ENCODE measurements at places on chromosomes 12 and 14.

DNA sequence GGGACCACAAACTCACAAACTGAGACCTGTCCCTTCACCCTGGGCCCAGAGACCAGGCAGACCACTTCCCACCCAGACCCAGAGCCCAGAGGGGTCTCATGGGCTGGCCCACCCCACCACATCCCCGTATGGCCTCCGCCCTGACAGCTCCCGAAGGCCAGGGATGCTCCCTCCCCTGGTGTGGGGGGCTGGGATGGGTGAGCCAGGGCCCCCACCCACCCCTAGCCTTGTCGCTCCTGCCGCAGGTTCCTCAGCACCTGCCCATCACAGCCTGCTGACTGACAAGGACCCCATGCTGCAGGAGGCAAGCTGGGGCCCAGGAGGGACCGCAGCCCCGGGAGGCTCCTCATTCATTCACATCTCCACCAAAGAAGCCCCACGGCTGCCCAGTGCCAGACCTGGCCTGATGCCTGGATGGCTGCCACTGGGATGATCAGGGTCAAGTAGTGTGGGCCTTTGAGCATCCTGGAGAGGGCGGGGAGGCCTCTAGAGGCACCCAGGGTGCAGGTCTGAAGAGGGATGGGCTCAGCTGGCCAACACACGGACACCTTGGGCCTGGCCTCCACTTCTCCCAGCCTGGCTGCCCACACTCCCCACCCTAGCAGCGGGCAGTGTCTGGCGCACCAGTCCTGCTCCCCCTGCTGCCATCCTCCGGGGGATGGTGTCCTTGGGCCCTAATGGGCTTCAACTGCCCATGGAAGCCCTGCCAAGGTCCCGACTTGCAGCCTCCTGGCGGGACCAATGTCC, 24.7 kb upstream of the GPR132 start:
- no peak overlapping the region for H3K27ac ChIP-seq

GRCh38 chr14:36001936-36002335, 174.6 kb downstream of the PTCSC3 start:
- no peak for DNase-seq
- no peak overlapping the region for H3K27ac ChIP-seq
- H3K4me3 ChIP-seq, result no peak overlapping the region
- no peaks in the 10 kb centered on the region for H3K36me3 ChIP-seq
- H3K27me3 ChIP-seq, result peaks cover 7% of the 10 kb centered on the region

DNA sequence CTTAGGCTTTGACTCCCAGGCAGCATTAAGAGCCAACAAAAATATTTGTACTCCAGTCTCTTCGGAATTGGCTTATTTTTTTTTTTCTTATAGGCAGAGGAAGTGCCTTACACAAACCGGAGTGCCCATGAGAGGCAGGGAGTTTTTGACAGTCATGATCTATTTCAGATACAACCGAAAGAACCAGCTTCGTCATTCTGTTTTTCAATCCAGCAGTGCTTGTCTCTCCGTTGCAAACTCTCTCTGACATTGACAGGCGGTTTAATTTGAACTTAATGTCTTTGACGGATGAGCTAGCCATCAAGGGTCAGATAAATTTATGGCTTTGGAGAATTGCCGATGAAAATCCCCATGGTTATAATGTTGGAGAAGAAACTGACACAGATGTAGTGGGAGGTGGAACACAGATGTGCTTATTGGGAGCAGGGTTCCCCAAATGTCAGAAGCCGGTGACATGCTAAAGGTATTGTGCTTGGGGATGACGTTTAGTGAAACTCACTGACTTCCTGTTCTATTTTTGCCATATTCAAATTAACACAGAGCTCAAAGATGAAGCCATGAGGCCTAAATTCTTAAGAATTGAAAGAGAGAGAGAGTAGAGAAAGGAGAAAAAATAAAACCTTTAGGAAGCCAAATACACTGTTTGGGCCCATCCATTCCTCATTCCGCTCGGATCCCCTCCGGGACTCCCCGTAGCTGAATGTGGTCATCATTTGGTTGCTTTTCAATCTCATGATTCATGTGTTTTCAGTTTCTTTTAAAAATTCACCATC, 59.7 kb downstream of the PLXNC1 start:
- no peak overlapping the region for H3K27ac ChIP-seq
- H3K4me1 ChIP-seq, result no peaks in the 10 kb centered on the region
- DNase-seq, result no peak
- no peaks in the 10 kb centered on the region for H3K36me3 ChIP-seq
- no peak overlapping the region for H3K4me3 ChIP-seq

- H3K27me3 ChIP-seq, result no peaks in the 10 kb centered on the region
- no peaks in the 10 kb centered on the region for H3K4me1 ChIP-seq
- no peak overlapping the region for H3K4me3 ChIP-seq
- DNase-seq, result no peak
- H3K36me3 ChIP-seq, result peaks cover 5% of the 10 kb centered on the region
Measured at GRCh38 chr12:113898466-113898865, 67.7 kb downstream of the RBM19 start.

- no peak overlapping the region for H3K4me3 ChIP-seq
- no peaks in the 10 kb centered on the region for H3K36me3 ChIP-seq
- no peak for DNase-seq
- peaks cover 3% of the 10 kb centered on the region for H3K4me1 ChIP-seq
- no peak overlapping the region for H3K27ac ChIP-seq
- peaks cover 1% of the 10 kb centered on the region for H3K27me3 ChIP-seq
Measured at GRCh38 chr14:75915045-75915444, 66.8 kb downstream of the TGFB3 start.

Measured in endothelial cell (in vitro differentiated cells).